Activated naive CD4-positive, alpha-beta T cell treated with Interleukin-2 at 50 U/mL for 16 hours (primary cell): ENCODE measurements at places on chromosomes 12 and 14.

DNA sequence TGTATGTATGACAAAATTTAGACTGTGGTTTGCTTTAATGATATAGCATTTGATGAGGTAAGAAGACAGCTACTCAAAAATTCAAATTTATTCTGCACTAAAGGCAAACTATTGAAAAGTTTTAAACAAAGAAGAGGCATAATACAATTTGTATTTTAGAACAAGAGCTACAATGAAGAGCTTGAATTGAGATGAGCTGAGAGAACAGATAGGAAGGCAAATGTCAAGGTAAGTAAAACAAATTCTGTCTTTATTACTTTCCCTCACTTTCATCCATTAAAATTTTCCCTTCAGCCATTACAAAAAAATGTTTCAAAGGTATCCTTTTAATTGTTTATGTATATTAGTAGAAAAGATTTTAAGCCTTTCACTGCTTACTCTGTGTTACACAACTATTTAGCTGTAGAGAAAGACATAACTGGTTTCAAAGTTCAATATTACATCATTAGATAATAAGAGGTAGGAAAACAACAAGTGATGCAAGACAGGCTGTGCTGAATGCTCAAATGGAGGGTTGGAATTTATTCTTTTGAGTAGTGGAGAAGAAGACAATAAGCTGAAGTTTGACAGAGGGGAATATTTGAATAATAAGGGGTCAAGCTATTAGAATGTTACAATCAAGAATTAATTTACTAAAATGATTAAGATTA, 1334.1 kb downstream of the FSCB start:
- no peak for DNase-seq

DNA sequence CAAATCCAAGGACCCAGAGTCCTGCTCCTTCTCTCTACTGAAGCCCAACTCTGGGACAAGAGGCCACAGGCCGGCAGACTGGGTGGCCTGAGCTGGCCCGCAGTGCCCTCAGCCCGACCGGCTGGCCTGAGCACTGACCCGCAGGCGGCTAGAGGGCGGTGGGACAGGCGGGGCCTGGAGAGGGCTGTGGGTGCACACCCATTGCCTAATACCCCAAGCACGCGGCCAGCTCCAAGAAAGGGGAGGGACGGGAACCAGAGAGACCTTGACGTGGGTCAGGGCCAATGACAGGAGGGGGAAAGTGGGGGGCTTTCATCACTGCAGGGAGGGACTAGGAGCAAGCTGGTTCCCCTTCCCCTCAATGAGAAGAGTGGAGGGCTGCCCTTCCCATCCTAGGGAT, 2.0 kb upstream of the WNT10B start:
- no peak for DNase-seq

DNA sequence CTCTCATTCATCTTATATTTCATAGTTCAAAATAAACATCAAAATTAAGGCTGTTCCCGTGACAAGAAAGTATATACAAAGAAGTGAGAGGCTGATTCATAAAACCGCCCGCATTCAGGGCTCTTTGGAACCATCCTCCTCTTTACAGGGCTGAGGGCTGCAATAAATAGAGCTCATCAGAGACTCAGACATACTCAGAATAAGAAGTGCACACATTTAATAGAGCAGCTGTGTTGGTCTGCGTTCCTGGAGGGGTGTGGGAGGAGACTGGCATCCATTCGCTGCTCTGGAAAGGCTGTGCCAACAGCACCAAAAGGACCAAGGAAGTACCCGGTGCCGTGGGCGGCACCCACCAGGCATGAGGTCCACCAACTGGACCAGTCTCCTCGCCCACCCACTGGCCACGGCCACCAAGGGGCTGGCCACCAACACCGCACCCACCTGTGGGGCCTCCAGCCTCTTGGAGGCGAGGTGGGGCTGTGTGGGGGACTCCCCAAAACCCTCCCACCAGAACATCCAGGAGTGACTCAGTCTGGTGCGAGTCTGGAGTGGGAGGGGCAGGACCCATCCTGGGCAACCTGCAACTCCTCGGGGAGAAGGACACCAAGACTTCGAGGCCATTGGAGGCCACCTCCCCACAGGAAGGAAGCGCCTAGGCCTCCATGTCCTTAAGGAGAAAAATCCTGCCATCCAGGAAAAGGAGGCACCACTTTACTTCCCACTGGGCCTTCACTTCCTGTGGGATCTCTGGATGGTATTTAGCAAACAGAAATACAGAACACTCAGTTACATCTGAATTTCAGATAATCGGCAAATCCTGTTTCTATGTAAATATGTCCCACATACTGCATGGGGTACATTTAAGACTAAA, 32.7 kb downstream of the VCPKMT start:
- peak; percentile 74 for DNase-seq

GRCh38 chr12:131452444-131452860, 258.4 kb upstream of the SFSWAP start:
- DNase-seq = no peak

DNA sequence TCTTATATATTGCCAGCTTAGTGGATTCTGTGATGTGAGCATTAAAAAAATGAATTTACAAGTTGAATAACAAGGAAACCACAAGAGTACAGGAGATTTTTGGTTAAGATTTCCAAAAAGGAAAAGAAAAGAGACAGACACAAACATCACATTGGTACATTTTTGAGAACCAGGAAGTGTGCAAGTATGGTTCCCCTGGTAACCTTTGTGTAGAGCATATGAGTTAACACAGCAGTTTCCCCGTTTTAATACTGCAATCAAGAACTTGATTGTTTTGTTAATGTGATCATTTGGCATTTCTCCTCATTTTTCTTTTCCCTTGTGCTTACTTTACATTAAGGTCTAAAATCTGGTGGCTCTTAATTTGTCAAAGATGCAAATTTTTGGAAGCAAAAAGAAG, 490.4 kb upstream of the ATP2B1 start:
- no peak for DNase-seq

DNA sequence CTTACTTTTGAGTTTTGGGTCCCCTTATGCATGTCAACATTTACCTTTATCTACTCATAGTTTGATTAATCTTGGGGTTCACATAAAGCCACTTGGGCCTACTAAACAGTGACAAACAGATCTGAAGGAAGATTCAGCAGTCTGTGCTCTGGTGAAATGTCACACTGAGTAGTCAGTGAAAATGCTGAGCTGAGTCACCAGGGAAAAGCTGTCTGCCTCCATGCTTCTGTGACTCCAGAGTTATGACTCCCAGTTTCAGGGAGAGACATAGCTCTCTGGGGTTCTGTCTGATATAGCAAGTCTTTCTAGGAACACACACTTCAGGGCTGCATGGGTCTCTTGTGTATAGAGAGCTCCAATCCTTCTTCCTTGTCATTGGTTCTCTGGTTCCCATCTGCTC, 406.3 kb upstream of the FAR2 start:
- DNase-seq = no peak

GRCh38 chr12:58247633-58248032, 306.3 kb downstream of the ATP23 start:
- DNase-seq = no peak

DNA sequence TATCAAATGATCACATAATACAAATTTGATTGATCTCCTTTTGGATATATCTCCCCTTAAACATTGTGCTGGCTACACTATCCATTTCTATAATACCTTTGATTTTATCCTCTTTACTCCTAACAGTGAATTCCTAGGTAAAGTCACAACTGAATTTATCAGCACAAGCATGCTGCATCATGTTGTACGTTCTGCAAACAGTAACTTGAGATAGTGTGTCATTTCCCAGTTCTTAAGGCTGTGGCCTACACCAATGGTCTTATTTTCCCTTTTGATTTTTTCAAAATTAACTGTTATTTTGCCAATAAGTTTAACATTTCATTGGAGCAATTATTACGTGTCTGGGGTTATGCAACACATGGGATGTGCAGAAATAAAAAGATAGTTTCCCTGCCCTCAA, 24.8 kb downstream of the PRKCH start:
- DNase-seq = no peak

- no peak for DNase-seq
Observed at GRCh38 chr14:57883061-57883460, 17.2 kb upstream of the SLC35F4 start.

GRCh38 chr12:125538401-125539199, 473.4 kb downstream of the AACS start:
- no peak for DNase-seq

GRCh38 chr12:31868965-31869364, 90.2 kb upstream of the RESF1 start:
- DNase-seq = no peak

GRCh38 chr14:105761842-105762241, 235.5 kb downstream of the TMEM121 start:
- no peak for DNase-seq

DNA sequence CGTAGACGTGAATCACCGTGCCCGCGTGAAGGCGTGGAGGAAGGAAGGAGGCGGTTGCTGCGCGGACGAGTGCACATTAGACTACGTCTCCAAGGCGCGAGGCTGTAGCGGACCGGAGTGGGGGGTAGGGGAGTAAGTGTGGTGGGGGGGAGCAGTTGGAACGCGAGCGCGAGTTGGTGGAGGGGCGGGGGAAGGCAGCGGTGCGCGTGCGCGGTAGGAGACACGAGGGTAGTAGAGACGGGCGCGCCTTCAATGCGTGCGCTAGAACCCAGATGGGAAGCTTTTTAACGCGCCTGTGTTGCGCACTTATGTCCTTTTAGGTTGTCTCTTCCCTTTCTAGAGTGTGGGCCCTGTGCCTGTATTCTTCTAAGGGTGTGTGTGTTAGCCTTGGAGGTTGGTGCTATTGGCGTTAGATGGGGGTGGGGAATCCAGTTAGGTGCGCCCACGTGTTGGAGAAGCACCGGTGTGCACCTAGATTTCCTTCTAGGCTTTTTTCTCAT, 604 bp downstream of the EIF4B start:
- DNase-seq = peak; percentile 84

DNA sequence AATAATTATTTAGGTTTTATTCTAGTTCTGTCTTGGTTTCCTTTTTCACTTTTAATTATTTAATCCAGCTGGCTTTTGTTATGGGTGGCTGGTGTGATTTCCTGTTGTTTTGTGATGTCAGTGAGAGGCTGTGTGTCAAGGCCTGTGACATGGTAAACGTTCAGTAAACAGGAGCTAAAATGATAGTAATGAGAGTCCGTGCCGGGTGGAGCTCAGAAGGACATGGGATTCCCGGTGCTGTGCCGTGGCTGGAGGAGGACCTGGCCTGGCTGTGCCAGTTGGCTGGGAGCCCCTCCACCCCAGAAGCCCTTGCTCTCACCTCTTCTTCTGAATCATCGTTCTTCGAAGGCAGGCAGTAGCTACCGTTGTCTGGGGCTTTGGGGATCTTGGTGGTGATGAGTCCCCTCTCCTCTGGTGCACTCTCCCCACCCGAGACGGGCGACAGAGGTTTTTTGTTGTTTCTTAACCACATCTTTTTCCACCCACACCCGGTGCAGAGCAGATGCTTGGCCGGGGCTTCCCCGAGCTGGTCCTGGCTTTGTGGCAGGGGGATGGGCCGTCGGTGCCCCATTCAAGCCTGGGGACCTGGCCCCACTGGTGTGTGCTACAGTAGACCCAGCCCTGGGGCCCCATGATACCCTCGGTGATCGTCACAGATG, 29.1 kb downstream of the SH2B3 start:
- peak; percentile 87 for DNase-seq

GRCh38 chr14:102908766-102909455, 13.6 kb upstream of the AMN start:
- no peak for DNase-seq

GRCh38 chr14:75147423-75148071, 20.7 kb upstream of the NEK9 start:
- DNase-seq = no peak
